ENCODE measurements at places on chromosomes 2 and 18. TPM values are rescaled to one million over a fixed set of nuclear protein-coding genes. Genes with fewer than 3 reads are reported as not detected.

GRCh38 chr2:237257471-237257951, 156.5 kb downstream of the COL6A3 start:
- no peak overlapping the region for H3K4me3 ChIP-seq
- peaks cover 14% of the 10 kb centered on the region for H3K27me3 ChIP-seq
- peaks cover 2% of the 10 kb centered on the region for H3K4me1 ChIP-seq
- H3K27ac ChIP-seq: no peak overlapping the region
- DNase-seq: no peak

- H3K4me3 ChIP-seq: no peak overlapping the region
- peaks cover 4% of the 10 kb centered on the region for H3K27me3 ChIP-seq
- no peak for DNase-seq
Observed at GRCh38 chr18:61753373-61753772, 139.4 kb downstream of the RNF152 start.

DNA sequence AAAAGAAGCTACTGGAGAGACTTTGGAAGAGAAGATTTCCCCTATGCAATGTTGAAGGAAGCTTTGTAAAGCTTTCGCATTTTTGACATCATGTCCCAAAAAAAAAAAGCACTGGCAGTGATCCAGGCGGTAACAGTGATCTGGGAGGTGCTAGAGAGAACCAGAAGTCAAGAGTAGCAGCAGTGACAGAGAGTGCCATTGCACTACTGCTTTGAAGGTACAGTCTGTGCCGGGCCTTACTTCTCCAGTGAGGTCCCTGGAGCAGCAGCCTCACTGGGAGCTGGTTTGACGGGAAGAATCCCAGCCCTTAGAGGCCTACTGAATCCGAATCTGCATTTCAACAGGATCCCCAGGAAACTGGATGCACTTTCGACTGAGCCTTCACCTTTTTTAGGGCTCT, 50.9 kb upstream of the ATL2 start:
- H3K27ac ChIP-seq: no peak overlapping the region
- no peaks in the 10 kb centered on the region for H3K4me1 ChIP-seq
- no peaks in the 10 kb centered on the region for H3K36me3 ChIP-seq
- no peaks in the 10 kb centered on the region for H3K27me3 ChIP-seq
- DNase-seq: no peak

Gene CNGA3
- not detected for total RNA-seq

DNA sequence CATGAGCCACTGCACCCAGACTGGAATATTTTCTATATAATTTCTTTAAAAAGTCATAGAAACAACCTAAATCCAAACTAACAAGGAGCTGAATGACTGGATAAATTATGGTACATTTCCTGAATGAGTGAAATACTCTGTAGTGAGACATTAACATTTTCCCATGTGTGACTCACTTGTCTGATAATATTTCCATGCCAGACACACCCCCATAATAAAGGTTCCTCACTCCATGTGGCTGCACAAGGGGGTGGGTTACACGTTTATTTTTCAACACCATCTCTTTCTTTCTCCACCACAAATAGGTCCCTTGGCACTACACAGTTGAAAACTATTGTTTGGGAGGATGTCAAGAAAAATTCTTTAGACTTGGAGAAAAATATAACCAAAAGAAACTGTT, 266.3 kb upstream of the LYPD1 start:
- DNase-seq: no peak
- no peaks in the 10 kb centered on the region for H3K36me3 ChIP-seq
- H3K4me1 ChIP-seq: no peaks in the 10 kb centered on the region
- no peaks in the 10 kb centered on the region for H3K27me3 ChIP-seq
- no peak overlapping the region for H3K4me3 ChIP-seq

DNA sequence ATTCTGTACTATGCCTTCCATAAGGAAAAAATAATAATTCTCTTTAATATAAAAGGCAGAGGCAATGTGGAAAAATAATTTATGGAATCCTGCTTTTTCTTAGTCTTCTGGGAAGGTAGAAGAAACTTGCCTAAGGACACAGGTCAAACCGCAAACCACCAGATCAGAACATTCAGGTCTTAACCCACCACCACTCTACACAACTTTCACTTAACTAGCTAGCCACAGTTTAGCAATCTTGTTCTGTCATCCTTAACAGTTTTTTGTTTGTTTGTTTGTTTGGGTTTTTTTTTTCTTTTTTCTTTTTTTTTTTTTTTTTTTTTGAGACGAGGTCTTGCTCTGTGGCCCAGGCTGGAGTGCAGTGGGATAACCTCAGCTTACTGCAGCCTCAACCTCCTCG, 70.6 kb downstream of the ACVR1 start:
- H3K4me1 ChIP-seq: peaks cover 12% of the 10 kb centered on the region
- peaks cover 23% of the 10 kb centered on the region for H3K36me3 ChIP-seq
- no peak overlapping the region for H3K27ac ChIP-seq
- no peak for DNase-seq

Gene AFF3
- total RNA-seq: 0.22 TPM

DNA sequence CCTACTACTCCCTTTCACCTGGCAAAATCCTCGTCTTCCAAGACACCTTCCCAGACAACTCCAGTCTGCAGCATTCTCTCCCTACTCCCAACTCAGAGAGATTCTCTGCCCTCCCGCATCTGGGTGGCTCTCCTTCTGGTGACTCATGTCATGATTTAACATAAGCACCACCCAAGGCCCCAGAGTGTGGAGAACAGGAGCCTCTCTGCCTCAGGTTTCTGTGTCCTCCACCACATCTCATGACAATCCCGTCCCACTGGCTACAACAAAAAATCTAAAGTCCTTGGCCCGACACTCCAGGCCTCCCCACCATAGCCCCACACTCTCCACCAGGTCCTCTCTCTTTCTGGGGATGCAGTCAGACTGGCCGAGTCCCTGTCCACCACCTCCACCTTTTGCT, 197.1 kb downstream of the BCL11A start:
- H3K27me3 ChIP-seq: peaks cover 3% of the 10 kb centered on the region
- no peak overlapping the region for H3K4me3 ChIP-seq

Gene COL3A1
- not detected for total RNA-seq

All from activated CD4-positive, alpha-beta memory T cell treated with anti-CD3 and anti-CD28 coated beads for 36 hours (primary cell).